ENCODE measurements at places on chromosomes 5 and 9. TPM values are rescaled to one million over a fixed set of nuclear protein-coding genes. Genes with fewer than 3 reads are reported as not detected.

DNA sequence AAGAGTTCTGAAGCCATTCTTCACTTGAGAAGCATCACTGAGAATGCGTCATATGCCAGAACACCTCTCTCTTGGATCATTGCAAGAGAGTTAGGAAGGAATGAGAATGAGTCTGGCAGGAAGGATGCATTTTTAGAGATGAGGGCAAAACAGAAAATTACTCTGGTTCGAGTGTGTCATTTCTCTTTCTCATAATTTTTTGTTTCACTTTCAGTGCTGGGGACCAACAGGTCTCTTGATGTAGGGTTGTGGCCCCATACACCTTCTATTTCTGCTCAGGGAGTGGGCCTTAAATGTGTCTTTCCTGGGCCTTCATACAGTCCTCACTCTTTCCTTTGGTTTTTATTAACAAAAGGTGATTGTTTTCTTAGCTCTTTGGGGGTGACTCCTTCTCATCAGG lies 302.4 kb downstream of the NR3C1 start:
- DNase-seq, result no peak

The GPR151 gene
- total RNA-seq, result not detected

DNA sequence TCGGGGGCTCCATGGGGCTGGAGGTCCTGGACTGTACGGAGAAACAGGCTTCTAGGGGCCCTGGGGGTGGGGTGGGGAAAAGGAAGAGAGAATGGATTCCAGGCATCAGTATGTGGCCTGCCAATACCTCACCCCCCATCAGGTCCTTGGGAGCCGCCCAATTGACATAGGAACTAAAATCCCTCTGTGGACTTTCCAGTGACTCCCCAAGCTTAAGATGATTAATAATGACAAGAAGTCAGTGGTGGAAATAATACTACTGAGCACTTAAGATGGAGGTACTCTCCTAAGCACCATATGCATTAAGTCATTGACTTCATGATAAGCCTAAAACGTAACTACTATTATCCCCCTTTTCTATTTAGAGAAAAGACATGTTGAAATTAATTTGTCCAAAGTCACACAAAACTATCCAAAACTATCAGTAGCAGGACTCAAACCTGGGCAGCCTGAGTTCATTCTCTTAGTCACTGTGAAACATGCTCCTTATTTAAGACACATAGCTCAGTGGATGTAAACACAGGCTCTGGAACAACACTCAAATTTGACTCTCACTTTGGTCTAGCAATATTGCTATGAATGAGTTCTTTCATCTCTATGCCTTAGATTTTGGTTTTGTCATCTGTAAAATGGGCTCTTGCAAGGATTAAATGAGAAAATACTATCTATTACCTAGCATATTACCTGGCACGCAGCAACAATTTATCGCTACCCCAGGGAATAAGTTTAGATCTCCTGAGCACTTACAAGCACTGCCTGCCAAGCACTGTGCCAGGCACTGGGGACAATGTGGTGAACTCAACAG lies 9.5 kb downstream of the SPRY4 start:
- DNase-seq, result no peak

DNA sequence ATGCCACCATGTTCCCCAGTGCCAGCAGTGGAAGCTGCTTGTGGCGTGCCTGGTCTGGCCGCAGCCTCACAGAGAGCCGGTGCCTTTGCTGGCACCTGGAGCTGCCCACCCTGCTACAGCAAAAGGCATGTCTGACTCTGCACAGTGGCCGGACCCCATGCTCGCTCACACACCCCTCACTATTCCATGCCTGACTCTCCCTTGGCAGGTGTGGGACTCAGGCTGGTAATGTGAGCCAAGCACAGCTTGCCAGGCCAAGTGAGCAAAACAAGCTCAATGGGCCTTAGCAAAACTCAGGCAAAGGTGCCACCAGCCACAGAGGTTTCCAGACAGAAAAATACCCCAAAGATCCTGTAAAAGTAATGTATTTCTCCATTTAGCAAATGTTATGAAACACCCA lies 15.5 kb downstream of the GNA14 start:
- DNase-seq, result no peak

The TTF1 gene
- 13.8 TPM for total RNA-seq

GRCh38 chr9:121860744-121861143 lies 209.3 kb downstream of the DAB2IP start:
- no peak for DNase-seq

- DNase-seq, result no peak
Observed at GRCh38 chr9:129027224-129027684, 877 bp downstream of the SH3GLB2 start.

The FRMPD1 gene
- not detected for total RNA-seq

The BAAT gene
- not detected for total RNA-seq

DNA sequence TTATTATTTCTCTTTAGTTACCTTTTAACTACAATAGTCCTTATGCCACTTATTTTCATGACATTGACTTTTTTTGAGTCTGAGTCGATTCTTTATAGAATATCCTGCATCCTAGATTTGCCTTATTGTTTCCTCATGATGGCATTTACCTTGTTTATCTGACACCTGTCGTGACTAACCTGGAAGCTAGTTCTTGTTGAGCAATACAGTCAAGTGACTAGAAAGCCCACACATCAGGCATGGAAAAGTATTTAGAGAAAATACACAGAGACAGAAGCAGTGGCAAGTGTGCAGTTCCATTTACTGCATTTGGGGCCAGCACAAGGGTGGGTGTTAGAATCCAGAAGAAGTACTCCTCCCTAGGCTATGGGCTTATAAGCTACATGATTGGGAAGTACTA lies 97.8 kb downstream of the ERMP1 start:
- DNase-seq, result no peak

GRCh38 chr5:154757814-154758406 lies 2.7 kb downstream of the LARP1 start:
- DNase-seq, result no peak

DNA sequence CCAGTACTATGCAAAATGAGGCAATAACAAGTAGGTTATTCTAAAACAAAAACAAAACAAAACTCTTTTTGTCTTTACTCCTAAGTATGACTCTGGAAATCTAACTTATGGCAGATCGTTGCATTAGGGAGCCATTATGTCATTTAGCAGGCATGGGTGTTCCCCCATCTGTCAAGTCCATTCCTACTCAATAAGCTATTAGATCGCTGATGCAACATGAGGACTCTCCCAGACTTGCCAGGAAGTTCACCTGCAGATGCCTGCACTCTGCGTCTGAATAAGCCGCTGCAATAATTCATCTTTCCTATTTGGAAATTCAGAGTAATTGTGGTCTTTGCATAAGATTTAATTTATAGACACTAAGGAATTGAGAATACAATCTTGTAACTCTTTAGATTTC lies 585.0 kb downstream of the KIF4B start:
- DNase-seq, result no peak

DNA sequence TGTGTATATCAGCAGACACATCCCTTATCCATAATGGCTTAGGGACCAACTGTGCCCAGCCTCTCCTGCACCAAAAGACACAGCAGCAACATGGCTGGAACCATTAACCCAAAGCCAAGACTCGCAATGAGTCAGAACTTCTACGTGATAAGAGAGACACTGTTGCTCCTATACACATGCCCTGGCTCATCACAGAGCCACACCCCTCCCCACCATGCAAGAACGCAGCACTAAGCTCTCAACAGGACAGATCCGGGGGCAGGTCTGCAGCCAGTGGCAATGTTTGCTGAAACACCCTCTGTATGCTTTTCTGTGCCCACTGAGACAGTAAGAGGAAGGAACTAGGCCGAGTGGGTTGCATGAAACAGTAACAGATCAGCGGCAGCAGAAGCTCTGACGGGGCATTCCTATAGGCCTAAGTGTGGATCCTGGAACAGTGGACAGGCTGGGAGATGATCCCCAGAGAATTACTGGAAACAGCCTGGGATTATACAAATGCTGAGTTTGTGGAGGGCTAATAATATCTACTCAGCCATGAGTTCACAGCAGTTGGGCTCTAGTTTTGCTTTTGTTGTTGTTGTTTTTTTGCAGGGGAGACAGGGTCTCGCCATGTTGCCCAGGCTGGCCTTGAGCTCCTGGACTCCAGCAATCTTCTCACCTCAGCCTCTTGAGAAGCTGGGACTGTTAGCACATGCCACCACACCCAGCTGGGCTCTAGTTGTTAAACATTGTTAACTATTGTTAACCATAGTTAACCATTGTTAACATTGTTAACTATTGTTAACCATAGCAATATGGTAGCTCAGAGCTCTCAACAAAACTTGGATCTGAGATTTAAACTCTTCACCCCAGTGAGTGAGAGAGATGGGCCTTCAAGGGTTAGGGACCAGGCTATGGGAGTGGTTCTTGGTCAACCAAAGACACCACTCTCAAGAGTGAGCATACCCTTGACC lies 41.0 kb downstream of the B4GALT1 start:
- DNase-seq, result no peak

DNA sequence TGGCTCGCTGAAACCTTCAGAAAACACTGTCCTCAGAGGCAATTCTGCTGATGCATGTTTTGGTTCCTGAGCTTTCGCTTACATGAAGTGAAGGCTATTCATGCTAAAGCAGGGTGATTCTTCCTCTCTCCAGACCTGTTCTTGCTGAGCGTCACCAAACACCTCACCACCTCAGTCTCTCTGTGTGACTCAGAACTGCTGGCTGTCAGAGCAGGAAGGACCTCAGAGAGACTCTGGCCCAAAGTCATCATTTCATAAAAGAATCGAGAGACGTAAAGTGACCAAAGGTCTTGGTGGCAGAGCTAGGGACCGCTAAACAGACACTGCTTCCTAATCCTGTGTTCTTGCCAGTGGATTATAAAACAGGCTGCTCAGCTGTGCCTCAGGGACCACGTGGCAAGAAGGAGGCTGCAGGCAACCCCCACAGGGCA lies 73.8 kb downstream of the LHFPL2 start:
- no peak for DNase-seq

The DND1 gene
- total RNA-seq, result 0.34 TPM

- DNase-seq, result no peak
Observed at GRCh38 chr5:14034963-14035362, 90.5 kb upstream of the DNAH5 start.

DNA sequence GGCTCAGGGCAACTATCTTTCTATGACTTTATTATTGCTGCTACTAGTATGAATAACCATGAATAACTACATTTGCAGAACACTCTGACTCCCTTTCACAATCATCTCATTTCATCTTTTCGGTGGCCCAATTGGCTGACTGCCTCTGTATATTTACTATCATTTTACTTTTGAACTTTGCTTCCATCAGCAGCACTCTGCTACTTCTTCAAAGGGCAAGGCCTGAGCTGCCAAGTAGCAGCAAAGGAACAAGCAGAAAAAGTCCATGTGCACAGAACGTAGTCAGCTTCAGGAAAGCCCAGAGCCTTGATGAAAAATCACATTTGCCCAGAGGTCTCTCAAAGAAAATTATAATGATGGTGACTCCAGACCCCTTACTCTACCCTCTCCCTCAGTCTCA lies 214.5 kb upstream of the PUM3 start:
- no peak for DNase-seq

DNA sequence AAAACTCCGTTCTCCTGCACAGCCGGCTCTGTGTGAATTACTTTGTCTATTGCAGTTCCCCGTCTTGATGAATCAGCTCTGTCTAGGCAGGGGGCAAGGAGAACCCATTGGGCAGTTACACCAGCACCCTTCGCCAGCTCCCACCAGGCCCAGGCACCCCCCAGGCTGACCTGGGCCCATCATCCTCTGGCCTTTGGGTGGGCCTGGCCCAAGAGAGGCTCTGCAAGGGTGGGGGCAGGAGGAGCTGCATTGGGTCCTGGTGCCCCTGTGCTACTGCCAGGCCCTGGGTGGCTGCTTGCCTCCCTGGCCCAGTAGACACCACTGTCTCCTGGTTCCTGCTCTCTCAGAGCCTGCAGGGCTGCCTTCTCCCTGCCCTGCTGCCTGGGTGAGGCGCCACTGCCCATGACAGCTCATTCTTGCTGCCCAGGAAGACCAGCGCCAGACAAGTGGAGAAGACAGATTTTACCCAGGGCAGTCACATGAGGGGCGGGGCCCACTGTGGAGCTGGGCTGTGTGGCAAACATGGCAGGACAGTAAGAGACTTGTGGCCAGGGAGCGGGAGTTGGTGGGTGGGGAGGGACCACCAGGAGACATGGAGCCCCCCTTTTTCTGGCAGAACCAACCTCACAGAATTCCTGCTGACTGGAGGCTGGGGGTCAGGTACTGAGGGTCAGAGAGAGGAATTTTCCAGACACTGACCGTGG lies 67.2 kb downstream of the MRPL36 start:
- no peak for DNase-seq

DNA sequence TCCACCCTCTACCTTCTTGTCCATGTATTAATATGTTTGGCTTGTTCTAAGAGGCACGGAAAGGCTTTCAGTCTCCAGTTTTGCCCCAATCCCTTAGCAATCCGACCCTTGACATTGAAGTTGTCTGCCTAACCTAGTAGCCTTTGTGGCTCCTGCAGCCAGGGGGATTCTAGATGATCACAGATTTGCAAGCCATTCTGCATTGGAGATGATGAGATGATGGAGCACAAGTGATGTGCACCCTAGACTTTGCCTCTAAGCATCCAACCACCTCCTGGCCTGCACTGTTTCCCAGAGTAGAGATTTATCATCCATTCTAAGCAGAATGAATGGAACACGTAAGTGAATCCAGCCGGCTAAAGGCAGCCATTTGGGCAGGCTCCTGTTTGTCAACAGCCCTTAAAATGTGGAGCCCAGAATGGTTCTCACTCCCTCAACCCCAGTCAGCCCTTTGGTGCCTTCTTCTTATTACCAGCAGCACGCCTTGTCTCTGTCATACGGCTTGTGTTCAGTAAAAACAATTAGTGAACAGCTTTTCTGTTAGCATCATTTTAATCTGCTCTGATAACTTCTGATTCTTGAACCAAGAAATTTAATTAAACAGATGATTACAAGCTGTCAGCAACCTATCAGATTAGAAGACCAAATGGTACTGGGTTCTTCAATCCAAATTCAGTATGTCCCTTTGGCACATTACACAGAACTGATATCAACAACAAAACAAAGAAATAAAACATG lies 5.7 kb upstream of the TRAF1 start:
- DNase-seq, result no peak

GRCh38 chr5:41790038-41790776 lies 80.0 kb downstream of the OXCT1 start:
- DNase-seq, result no peak

DNA sequence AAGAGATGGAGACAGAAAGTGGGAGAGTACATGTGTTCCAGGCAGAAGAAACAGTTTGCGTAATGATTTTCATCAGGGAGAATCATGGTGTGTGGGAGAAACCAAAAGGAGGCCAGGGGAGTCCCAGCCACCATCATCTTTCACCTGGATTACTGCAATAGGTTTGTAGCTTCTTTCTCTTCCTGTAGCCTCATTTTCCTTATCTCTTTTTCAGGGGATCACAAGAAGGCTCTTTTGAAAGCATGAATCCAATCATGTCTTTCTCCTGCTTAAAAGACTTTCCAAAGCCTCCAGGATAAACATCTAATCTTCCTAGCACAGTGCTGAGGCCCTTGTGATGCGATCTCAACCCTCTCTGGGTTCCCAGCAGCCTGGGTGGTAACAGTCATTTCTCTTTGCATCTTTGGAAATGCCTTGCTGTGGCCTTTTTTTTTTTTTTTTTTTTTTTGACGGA lies 10.3 kb upstream of the GPBP1 start:
- DNase-seq, result no peak

The RNF20 gene
- total RNA-seq, result 26.2 TPM

Measured in kidney epithelial cell (primary cell).